ENCODE measurements at places on chromosomes 1 and 21.

DNA sequence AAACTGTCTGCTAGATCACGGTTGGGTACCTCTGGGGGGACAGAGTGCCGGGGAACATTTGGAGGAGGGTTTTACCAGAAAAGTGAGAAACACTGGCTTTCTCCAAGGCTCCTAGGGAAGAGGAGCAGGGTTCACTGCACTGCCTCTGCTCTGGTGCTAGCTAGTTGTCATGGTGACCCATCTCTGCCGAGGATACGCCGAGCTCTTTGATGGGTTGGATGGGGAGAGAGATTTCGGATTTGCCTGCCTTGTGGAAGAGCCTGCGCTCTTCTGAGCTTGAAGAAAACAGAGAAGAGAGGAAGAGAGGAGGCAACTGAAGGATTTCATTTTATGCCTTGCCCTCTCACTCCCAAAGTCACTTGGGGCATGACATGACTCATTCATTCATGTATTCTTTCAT lies 92.1 kb downstream of the NAV1 start:
- DNase-seq, result no peak

- no peak for DNase-seq
Measured at GRCh38 chr1:229164836-229165735, 105.8 kb upstream of the RAB4A start.

DNA sequence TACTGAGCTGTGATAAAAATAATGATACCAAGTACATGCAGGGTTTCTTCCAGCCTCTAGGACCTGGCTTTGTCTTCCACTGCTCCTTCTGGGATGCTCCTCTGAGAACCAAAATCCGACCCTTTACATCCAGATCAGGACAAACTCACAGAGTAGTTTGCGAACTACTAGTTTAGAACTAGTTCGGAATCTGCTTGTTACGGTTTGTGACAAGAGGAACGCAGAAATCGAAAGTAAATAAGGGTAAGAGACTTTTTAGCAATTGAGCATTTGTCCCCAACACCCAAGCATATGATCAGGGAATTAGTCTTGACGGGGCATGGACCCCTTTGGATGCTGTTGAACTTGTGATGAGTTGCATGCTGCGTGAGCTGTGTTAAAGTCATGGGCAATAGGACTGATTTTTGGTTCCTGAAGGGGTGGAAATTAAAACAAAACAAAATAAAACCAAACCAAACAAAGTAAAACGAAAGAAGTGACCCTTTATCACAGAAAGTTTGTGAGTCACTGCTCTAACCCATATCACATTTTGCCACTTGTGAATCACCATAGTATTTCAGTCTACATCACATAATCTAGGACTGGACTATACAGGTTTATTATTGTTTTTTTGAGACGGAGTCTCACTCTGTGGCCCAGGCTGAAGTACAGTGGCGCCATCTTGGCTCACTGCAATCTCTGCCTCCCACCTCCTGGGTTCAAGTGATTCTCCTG lies 35.7 kb upstream of the ERRFI1 start:
- DNase-seq, result no peak

GRCh38 chr1:81470275-81470674 lies 330.5 kb upstream of the ADGRL2 start:
- DNase-seq, result no peak

GRCh38 chr1:192235127-192235526 lies 76.9 kb downstream of the RGS18 start:
- no peak for DNase-seq
